Activated T-helper 1 cell treated with anti-CD3 and anti-CD28 coated beads, Interleukin-12 subunit alpha, Interleukin-12 subunit beta, Interleukin-2, Interleukin-4 antibody, amounts not matched to agents 30 ng/mL and 10 ng/mL and 1 ng/mL, durations not matched to agents 14 hours and 24 hours and 36 hours (primary cell): ENCODE measurements at places on chromosomes 3 and 15.

DNA sequence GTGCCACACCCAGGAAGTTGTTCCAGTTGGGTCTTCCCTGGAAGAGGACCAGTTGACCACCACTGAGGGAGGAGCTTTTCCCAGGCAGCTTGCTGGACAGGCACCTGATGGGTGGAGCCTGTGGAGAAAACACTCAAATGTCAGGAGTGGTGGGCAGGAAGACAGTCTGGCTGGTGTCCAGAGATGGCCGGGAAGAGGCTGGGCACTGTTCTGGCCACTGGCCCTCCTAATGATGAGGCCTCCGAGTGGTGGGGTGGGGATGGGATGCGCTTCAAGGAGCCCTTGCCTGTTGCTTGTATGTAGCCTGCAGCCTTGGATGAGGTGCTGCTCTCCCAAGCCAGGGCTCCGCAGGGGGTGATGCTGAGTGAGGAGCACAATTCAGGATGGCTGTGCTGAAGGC lies 12.3 kb downstream of the PLEKHO2 start:
- peaks cover 39% of the 10 kb centered on the region for H3K4me1 ChIP-seq
- no peak overlapping the region for H3K27ac ChIP-seq
- H3K4me3 ChIP-seq = no peak overlapping the region
- H3K27me3 ChIP-seq = no peaks in the 10 kb centered on the region

GRCh38 chr3:31353166-31353565 lies 179.6 kb upstream of the STT3B start:
- H3K4me3 ChIP-seq = no peak overlapping the region
- peaks cover 16% of the 10 kb centered on the region for H3K36me3 ChIP-seq
- no peaks in the 10 kb centered on the region for H3K27me3 ChIP-seq
- peaks cover 19% of the 10 kb centered on the region for H3K4me1 ChIP-seq

DNA sequence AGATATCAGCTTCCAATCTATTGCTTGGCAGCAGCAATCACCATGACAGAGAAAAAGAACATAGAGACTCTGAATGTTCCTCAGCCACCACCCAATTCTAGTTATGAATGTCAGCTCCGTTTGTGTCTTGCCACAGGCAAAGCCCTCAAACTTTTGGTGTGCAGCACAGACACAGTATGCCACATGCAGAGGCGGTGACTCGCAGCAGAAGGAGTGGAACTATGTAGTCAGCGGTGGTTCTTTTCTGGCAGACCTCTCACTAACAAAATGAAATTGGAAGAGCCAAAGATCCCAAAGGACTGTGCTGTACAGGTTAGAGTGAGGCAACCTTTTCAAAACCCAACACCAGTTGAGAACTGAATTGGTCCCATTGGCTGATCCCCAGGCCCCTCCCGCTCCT lies 220.9 kb downstream of the SLC9A9 start:
- no peaks in the 10 kb centered on the region for H3K36me3 ChIP-seq
- no peaks in the 10 kb centered on the region for H3K27me3 ChIP-seq
- no peak for DNase-seq
- no peaks in the 10 kb centered on the region for H3K4me1 ChIP-seq
- no peak overlapping the region for H3K4me3 ChIP-seq
- H3K27ac ChIP-seq = no peak overlapping the region

DNA sequence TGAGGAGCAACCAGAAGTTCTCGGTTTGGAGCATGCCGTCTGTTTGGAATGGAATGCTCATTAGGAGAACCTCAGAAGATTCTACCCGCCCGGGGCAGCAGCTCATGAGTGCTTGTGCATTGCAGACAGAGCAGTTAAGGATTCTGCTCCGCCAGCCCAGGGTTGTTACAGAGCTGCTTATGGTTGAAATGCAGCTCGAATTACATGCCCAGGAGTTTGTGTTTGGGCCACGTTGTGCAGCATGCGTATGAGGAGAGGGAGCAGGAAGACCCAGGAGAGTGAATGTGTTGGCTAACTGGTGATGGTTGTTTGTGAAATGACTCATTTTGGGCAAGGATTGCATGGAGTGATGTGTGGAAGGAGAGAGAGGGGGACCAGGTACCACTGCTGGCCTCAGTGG lies 9.0 kb downstream of the FGD5 start:
- no peak for DNase-seq
- H3K27ac ChIP-seq = no peak overlapping the region
- H3K4me1 ChIP-seq = no peaks in the 10 kb centered on the region
- peaks cover 25% of the 10 kb centered on the region for H3K27me3 ChIP-seq
- H3K36me3 ChIP-seq = no peaks in the 10 kb centered on the region

DNA sequence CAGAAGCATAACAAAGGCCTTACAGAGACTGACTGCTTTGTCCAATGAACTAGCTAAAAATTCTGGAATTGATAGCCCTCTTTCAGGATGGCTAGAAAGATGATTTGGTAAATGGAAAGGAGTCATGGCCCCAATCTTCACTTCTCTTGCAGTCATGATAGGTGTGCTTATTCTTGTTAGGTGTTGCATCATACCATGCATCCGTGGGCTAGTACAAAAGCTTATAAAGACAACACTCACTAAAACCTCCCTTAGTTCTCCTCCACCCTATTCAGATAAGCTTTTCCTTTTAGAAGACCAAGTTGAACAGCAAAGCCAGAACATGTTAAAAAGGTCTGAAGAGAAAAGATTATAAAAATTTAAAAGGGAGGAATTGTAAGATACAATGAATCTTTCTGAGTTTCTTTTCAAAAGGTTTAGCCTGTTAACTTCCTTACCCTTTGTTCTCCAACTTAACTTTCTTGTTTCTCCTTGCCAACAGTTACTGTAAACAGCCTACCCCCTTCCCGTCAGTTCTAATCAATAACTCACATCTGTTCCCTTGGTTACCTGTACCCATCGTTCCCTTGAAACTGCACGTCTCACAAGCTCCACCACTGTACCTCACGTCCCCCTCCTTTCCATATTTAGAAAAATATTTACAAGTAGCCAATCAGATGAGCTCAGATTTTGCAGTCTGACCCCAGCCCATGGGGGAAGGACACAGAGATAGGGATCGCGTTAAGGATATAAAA lies 105.8 kb downstream of the ZBBX start:
- no peak for DNase-seq
- H3K27me3 ChIP-seq = no peaks in the 10 kb centered on the region
- H3K4me1 ChIP-seq = no peaks in the 10 kb centered on the region
- no peak overlapping the region for H3K27ac ChIP-seq
- no peak overlapping the region for H3K4me3 ChIP-seq
- no peaks in the 10 kb centered on the region for H3K36me3 ChIP-seq

- H3K36me3 ChIP-seq = no peaks in the 10 kb centered on the region
- no peak for DNase-seq
- H3K27me3 ChIP-seq = peaks cover 41% of the 10 kb centered on the region
- no peak overlapping the region for H3K27ac ChIP-seq
- H3K4me1 ChIP-seq = no peaks in the 10 kb centered on the region
These were observed 24.0 kb upstream of the TLE3 start for GRCh38 chr15:70121624-70122302.

- no peak for DNase-seq
- peaks cover 9% of the 10 kb centered on the region for H3K4me1 ChIP-seq
- no peak overlapping the region for H3K27ac ChIP-seq
- no peaks in the 10 kb centered on the region for H3K27me3 ChIP-seq
These were observed 29.5 kb downstream of the ATOSA start for GRCh38 chr15:52649686-52650085.

GRCh38 chr3:153666991-153667740 lies 454.0 kb upstream of the ARHGEF26 start:
- H3K27me3 ChIP-seq = peaks cover 3% of the 10 kb centered on the region
- DNase-seq = no peak
- no peak overlapping the region for H3K27ac ChIP-seq
- H3K4me1 ChIP-seq = peaks cover 5% of the 10 kb centered on the region
- no peak overlapping the region for H3K4me3 ChIP-seq

GRCh38 chr15:92606126-92606835 lies 49.3 kb downstream of the FAM174B start:
- no peak overlapping the region for H3K4me3 ChIP-seq
- H3K4me1 ChIP-seq = no peaks in the 10 kb centered on the region
- H3K27ac ChIP-seq = no peak overlapping the region
- no peak for DNase-seq
- no peaks in the 10 kb centered on the region for H3K36me3 ChIP-seq

DNA sequence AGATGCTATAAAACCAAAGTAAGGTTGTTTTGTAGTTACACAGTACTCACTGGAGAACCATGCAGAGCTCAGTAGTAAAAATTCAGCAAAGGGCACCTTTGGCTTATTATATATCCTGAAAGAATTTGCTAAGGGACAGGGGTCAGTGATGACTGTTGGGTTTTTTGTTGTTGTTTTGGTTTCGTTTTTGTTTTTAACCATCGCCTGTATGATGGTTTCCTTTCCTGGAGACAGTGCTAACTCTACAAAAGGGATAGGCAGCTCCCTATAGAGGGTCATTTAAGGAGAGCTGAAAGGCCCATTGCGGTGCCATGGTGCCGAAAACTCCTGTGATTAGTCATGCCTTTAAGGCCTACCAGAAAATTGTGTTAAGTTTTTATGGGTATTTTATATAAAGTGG lies 118.2 kb upstream of the GOLIM4 start:
- peaks cover 15% of the 10 kb centered on the region for H3K4me1 ChIP-seq
- peak overlapping the region; percentile 37 for H3K4me3 ChIP-seq
- peaks cover 5% of the 10 kb centered on the region for H3K27me3 ChIP-seq
- no peaks in the 10 kb centered on the region for H3K36me3 ChIP-seq
- H3K27ac ChIP-seq = no peak overlapping the region
- no peak for DNase-seq

DNA sequence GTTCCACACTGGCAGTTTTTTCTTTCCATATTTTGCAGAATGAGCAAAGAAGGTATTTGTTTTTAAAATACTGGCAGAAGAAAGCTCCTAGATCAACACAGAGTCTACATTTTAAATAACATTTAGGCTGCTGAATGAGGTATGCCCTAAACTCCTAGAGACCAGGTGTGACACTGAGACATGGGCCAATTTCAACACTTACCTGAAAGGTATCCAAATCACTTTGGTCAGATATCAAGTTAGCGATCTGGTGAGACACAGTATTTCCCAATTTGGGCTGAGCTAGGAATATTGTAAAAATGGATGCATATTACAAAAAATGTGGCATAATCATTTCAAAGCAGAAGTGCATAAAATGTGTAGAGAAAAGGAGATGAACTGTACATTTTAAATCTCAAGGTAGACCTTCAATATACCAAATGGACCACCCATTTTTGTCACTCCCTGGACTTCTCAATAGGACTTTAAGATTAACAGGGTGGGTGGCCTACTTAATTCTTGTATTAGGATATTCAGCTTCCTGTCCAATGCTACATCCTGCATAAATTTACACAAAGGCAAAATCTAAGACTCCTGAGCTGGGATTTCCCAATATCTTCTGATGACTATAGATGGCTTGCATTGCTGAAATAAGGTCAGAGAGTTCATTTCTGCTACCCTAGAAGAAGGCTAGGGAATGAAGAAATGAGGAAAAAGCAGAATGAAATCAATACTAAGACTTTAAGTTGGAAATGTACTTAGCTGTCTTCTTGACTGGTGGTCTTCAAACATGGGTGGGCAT lies 487.8 kb downstream of the FOXP1 start:
- peak overlapping the region; percentile 40 for H3K27ac ChIP-seq
- DNase-seq = no peak
- H3K4me3 ChIP-seq = no peak overlapping the region
- H3K4me1 ChIP-seq = peaks cover 48% of the 10 kb centered on the region

GRCh38 chr15:54884312-54884711 lies 312.4 kb downstream of the RSL24D1 start:
- H3K36me3 ChIP-seq = no peaks in the 10 kb centered on the region
- no peak overlapping the region for H3K4me3 ChIP-seq
- no peak overlapping the region for H3K27ac ChIP-seq
- H3K27me3 ChIP-seq = peaks cover 2% of the 10 kb centered on the region
- DNase-seq = no peak
- no peaks in the 10 kb centered on the region for H3K4me1 ChIP-seq

DNA sequence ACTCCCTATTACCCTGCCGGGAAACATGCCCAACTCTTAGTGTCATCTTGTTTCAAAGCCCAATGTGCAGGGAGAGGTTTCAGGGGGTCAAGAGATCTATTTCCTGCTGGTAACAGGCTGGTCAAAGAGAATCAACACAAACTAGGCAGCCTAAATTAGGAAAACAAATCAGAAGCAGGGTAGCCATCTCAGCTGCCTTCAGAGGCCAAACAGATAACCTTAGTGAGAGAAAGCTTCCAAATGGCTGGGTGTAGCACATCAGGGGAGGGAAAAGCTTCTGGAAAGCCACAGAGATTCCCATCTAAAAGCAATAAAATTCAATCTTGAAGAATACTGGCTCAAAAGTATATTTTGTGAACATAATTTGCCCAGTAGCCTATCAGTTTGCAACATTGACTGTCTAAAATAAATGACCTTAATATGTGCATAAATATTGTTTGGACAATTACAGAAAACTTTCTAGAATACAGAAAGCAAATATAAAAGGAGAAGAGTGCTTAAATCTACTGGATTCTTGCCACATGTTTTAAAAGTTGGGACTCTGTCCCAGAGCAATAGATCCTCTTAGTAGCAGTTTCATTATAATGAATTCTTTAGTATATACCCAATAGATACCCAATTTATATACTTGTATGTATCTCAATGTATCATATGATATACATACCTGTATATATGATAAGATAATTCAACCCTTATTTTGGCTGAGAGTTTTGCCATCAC lies 371.9 kb upstream of the RARB start:
- no peak for DNase-seq
- H3K4me3 ChIP-seq = no peak overlapping the region
- no peak overlapping the region for H3K27ac ChIP-seq
- no peaks in the 10 kb centered on the region for H3K4me1 ChIP-seq
- H3K27me3 ChIP-seq = no peaks in the 10 kb centered on the region

GRCh38 chr3:80492162-80492561 lies 724.4 kb upstream of the ROBO1 start:
- no peak overlapping the region for H3K4me3 ChIP-seq
- no peak for DNase-seq

- H3K27me3 ChIP-seq = peaks cover 27% of the 10 kb centered on the region
- peaks cover 2% of the 10 kb centered on the region for H3K36me3 ChIP-seq
- H3K4me1 ChIP-seq = peaks cover 25% of the 10 kb centered on the region
- no peak overlapping the region for H3K27ac ChIP-seq
These were observed 334.0 kb upstream of the NR2F2 start for GRCh38 chr15:95996494-95996893.
